A673 (cell line): ENCODE measurements at places on chromosomes 12 and 14.

DNA sequence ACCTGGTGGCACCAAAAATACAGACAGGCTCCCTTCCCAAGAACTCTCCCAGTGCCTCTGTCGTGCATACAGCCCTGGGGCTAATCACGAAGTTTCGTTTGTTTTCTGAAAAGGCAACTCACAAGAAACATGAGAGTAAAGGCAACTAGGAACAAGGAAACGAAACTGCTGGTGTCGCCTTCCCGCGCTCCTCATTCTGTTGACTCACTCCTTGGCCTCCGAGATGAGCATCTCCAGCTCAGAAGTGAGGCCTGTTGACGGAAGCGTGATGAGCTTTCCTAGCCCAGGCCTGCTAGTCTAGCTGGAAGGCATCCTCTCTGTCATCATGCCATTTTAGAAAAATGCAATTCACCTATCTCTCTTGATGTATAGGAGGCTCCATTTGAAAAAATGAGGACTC, 50.5 kb downstream of the TTC9 start:
- no peak for DNase-seq

GRCh38 chr14:104318558-104319490, 180.4 kb downstream of the KIF26A start:
- DNase-seq, result no peak

DNA sequence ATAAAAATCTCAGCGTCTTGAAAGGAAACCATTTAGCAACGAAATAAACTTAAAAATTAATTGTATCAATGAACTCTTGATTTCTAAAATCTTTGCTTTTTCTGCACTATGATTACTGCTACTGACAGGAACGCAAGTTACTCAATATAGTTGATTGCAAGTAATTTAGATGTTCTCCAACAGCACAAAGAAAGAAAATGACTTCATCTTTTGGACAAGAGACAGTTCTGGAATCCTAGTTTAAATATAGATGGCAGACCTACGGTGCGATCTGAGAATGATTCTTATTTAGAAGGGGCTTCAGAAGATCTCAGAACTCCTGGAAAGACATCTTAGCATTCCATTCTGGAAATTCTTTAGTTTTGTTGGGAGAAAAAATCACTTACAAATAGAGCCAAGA, 1.4 kb upstream of the SUDS3 start:
- no peak for DNase-seq

DNA sequence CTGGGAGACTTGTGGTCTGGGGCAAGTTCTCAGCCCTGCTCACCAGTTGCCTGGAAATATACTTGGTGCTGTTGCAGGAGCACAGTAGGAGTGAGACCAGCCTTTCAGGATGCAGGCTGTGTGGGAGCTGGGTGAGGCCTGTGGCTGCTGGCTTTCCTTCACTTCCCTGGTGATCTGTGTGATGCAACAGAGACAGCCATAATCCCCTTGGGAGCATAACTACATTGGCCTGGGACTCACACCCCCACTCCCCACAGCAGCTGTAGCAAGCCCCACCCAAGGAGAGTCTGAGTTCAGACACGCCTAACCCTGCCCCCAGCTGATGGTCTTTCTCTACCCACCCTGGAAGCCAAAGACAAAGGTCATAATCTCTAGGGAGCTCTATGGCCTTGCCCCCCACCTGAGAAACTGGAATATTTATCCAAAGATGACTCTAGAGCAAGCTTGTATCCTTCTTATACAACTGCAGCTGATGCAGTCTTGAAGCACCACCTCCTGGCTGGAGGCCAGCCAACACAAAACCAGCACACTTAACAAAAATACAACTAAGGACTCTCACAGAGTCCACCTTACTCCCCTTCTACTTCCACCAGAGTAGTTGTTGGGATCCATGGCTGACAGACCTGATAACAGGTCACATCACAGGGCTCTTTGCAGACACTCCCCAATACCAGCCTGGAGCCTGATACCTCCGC, 190.4 kb upstream of the CPNE8 start:
- DNase-seq, result no peak

DNA sequence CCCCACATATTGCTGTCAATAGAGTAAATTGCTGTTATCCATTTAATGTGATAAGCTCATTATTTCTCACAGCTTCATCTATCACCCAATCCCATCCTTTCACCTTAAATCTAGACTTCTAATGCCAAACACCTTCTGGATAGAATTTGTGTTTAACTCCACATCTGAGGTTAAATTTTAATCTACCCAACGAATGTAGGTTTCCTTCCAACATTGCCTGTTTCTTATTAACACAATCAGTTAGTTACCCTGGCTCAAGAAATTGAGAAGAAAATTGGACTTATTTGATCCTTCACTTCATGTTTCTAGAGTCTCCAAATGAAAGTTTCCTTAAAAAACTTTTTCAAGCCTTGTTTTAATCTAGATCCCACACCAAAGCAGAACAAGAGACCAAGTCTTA, 67.3 kb downstream of the PTPRO start:
- DNase-seq, result no peak
